ENCODE measurements at places on chromosomes 5 and 9.

DNA sequence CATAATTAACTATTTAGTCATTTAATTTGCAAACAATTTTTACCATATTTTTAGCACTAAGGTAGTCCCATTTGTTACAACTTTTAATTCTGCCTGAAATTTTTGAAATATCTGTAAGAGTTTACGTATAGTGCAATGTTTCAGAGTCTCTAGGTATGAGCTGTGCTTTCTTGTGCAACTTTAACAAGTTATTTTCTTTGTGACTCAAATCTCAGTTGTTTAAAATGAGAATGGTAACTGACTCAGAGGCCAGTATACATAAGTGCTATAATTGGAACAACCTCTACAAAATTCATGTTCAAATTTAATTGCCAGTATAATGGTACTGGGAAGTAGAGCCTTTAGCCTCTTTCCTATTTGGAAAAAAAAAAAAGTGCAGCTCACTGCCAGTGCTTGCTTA, 14.2 kb upstream of the ZNF883 start:
- no peak for DNase-seq

DNA sequence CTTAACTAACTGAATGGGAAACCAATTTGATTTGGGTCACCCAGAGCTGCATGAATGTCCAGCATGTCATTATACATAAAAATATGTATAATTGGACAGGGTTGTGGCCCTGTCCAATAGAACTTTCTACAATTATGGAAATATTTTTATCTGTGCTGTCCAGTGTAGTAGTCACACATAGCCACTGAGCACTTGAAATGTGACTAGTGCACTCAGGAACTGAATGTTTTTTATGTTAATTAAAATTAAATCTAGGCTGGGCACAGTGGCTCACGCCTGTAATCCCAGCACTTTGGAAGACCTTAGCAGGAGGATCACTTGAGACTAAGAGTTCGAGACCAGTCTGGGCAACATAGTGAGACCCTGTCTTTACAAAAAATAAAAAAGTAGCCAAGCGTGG, 18.6 kb downstream of the GARNL3 start:
- no peak for DNase-seq

DNA sequence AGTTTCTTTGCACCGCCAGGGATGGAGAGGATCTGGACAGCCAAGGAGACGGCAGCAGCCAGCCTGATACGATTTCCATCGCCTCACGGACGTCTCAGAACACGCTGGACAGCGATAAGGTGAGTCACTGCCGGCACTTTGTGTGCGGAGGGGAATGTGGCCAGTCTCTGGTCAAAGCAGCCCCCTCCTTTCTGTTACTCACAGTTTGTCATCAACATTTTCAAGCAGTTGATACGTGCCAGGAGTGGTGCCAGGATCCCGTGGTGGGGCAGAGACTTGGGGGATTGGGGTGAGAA, 175.1 kb upstream of the OTULINL start:
- no peak for DNase-seq

DNA sequence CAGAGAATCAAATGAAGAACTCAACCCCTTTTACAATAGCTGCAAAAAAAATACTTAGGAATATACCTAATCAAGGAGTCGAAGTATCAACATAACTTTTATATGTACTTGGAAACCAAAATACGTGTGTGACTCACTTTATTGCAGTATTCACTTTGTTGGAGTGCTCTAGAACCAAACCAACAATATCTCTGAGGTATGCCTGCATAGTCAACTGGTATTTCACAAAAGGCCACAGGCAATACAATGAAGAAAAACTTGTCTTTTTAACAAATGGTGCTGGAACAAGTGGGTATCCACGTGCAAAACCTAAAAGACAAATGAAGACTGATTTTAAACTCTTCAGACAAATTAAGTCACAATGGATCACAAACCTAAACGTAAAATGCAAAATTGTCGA, 385.7 kb downstream of the TLE1 start:
- no peak for DNase-seq

DNA sequence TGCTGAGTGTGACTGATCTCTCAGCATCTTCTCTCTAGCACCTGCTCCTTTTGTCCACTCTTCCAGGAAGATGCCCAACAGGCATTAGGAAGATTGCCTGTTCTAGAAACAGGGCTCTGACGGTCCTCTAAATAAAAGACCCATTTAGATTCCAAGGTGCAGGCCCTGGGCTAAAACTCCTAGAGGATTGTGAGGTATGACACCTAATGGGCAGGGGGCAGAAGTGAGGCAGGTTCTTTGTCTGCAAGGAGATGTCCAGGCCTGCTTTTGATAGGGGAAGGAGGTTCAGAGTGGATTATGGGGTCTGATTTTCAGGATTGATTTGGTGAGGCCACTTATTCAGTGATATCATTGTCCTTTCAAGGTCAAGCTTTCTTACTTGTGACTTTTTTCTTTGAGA, 140.8 kb upstream of the TRPC7 start:
- no peak for DNase-seq

- DNase-seq, result peak; percentile 74
Measured at GRCh38 chr9:121286973-121287741, 19.2 kb downstream of the GSN start.

DNA sequence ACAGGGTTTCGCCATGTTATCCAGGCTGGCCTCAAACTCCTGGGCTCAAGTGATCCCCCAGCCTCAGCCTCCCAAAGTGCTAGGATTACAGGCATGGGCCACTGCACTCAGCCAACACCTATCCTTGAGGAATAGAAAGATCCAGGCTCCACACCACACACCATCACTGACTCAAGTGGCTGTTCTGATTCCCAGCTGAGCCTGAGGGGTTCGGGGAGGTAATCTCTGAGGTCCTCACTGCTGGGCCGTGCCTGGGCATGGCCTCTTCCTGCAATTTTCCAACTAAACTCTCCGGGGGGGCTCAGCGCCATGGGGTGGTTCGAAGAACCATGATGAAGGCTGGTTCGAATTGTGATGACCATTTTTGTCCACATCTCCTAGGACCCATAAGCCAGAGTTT, 31.0 kb upstream of the IL17B start:
- no peak for DNase-seq

DNA sequence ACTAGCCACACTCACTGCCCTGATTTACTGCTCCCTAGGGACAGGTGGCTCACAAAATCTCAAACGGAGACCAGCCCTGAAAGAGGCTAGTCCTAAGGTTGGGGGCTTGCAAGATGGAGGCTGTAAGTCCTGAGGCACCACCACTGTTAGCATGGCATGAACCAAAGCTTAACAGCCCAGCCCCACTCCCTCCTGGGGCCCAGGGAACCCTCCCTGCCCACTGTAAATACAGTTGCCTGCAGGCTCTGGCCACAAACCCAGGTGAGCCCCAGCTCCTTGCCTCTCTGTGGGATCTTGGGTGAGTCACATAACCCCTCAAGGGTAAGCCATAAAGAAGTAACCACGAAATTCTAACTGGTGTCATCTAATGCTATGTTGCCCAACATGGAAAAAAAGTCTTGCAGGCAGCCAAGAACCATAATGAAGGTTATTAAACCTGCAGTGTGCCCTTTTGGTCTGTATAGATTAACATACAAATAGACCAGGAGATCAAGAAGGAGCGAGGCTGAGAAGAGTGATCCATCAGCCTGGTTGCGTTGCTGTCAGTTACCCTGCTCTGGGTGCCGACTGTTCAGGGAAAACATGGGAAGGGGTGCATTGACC, 1.7 kb upstream of the POMT1 start:
- no peak for DNase-seq

- no peak for DNase-seq
Measured at GRCh38 chr5:179209359-179210150, 135.7 kb downstream of the ADAMTS2 start.

DNA sequence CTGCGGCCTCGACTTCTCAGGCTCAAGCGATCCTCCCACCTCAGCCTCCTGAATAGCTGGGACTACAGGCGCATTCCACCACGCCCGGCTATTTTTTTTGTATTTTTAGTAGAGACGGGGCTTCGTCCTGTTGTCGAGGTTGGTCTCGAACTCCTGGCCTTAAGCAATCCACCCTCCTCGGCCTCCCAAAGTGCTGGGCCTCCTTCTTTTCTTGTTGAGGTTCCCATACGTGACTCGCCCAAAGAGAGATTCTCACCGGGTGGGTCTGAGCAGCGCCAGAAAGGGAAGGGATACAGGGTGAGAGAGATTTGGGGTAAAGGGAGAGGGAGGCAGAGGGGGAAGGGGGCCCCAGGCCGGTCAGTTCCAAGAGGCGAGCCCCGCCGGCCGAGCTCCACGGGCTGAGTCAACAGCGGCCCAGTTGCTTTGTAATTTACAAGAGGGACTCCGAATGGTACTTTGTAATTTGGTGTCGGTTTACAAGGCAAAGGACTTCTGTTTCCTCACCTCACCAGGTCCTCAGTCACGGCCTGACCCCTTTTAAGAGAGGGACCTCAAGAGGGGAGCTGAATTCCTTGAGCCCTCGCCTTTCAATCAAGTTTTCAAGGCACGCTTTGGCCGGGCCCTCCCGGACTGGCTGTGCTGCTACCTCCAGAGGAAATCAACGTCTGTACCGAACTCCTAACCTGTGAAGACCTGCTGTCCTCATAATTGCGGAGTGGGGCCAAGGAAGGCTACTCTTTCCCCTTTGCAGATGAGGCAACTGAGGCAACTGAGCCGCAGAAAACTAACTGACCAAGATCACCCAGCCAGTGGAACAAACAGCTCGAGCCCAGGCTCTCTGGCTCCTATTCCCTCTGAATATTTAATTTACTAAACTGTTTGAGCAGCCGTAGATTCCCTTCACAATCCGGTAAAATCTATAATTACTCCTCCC, 3.3 kb upstream of the DMRT2 start:
- DNase-seq, result no peak

DNA sequence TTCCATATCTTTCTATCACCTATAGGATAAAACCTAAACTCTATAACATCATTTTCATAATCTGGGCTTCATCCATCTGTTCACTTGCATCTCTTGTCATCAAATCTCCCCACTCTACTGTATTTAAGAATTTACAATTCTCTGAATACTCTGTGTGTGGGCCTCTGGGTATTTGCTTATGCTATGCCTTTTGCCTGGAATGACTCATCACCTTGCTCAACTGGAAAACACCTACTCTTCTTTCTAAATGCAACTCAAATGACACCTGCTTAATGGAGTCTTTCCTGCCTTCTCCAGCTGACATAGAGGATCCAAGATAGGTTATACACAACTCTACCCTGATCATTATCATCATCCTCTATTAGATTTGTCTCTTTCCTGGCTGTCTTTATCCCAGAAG, 421.7 kb downstream of the SPATA31D1 start:
- DNase-seq, result no peak

DNA sequence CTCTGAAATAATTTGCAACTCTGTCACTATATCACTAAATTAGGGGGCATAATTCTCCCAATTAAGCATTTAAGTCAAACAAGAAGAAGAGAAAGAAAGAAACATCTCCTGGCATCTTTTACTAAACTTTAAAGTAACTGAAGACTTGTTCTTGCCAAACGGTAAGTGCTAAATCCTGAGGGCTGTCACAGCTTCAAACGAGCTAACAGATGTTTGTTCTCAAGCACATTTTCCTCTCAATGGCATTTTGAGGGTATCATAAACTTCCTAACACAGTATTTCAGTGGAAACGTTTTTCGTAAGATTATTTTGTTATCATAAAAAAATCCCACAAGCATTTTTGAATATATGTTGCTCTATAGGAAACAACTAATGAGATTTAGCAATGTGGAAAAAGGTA, 169.5 kb upstream of the TAS2R1 start:
- DNase-seq, result no peak

DNA sequence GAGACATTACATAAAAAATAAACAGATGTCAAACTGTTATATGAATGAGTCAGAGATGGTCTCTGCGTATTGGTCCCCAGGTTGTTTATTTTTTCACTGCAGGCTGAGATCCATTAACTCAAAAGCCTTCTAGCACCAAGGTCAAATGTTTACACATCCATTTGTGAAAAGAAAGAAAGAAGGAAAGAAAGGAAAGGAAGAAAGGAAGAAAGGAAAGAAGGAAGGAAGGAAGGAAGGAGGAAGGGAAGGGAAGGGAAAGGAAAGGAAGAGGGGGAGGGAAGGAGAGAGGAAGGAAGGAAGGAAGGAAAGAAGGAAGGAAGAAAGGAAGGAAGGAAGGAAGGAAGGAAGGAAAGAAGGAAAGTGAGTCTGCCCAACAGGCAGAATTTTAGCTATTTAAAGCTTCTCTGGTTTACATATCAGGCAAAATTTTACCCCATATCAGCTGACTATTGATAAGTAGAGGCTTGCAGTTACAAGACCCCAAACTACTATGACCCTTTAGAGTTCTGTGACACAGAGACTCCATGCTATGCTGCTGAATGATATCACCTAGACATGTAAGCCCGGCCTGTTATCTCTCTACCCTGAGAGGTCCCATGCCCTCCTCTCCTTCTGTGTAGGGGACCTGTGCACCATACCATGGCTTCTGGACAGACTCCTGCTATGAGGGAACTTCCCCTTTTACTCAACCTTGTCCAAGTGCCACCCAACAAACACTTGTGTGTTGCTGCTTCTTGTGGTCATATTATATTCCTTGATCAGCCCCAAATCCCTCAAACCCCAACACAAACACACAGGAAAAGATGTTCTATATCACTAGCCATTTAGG, 59.0 kb downstream of the DRD1 start:
- no peak for DNase-seq

GRCh38 chr5:58680503-58680902, 97.6 kb downstream of the RAB3C start:
- DNase-seq, result no peak

- no peak for DNase-seq
Measured at GRCh38 chr5:150434464-150434863, 15.1 kb downstream of the RPS14 start.

DNA sequence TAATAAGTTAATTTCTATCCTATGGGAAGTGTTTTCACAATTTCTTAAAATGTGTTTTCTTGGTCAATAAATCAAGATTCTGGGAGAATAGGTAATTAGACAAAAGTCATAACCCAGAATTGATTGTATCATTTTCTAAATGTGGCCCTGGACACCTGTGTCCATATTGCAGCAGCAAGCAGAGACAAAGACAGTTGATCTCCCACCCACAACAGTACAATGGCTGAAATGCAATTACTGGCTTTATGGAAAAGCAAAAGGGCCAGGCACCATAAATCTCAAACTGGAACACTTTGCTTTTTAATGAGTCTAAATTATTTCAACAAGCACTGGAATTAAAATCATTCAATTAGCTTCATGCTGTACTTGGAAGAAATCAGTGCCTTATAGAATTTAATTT, 157.2 kb downstream of the ESM1 start:
- DNase-seq, result no peak

- DNase-seq, result no peak
Measured at GRCh38 chr5:92471861-92472260, 1088.7 kb upstream of the ARRDC3 start.

DNA sequence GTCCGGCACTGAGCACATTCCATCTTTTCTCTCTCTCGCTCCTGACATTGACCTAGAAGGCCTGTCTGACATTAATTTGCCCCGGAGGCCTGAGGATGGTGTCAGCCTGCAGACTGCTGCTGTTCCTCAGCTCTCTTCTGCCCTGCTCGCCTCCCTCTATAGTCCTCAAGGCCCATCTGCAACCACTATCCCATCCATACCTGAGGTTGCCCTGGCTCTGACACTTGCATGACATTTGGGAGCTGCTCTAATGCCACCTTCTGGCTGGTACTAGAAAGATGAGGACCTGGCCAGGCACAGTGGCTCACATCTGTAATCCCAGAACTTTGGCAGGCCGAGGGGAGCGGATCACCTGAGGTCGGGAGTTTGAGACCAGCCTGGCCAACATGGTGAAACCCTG, 38.6 kb upstream of the GGTA1 start:
- DNase-seq, result no peak

All from GDM1 (cell line).